Activated effector memory CD4-positive, alpha-beta T cell treated with Interleukin-2 at 50 U/mL for 16 hours (primary cell): ENCODE measurements at places on chromosomes 16 and 17.

GRCh38 chr17:30318155-30318554 lies 15.7 kb downstream of the TMIGD1 start:
- no peak for DNase-seq

DNA sequence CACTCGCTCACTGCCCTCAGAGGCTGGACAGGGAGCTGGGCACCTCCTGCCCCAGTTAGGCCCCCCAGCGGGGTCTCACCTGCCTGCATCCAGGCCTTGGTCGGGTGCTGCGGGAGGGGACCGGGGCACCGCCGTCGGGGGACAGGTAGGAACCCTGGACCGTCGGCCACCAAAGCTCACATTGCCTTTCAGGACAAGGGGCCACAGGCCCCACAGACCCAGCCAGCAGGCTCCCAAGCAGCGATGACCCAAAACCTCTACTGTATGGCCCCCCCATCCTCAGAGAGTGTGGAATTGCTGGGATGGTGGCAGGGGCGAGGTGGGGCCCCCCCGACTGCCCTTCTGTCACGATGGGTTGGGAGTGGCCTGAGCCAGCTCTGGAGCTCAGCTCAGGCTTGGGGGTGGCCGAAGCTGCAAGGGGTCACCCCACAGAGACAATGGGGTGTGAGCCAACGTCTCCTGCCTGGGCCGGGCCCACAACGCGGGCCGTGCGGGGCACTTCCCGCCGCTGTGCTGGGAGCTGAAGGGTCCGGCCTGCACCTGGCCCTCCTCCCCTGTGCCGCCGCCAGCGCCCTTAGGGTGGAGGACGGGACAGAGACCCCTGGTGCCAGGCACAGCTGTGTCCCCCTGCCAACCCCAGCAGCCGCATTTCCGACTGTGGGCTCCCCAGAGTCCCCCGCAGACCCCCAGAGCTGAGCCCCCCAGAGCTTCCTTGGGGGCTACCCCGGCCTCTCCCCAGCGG lies 498 bp downstream of the IGFALS start:
- no peak for DNase-seq

- DNase-seq, result no peak
These were observed 283.6 kb upstream of the SALL1 start for GRCh38 chr16:51434567-51435198.

GRCh38 chr16:49049191-49049590 lies 232.4 kb downstream of the CBLN1 start:
- DNase-seq, result no peak

DNA sequence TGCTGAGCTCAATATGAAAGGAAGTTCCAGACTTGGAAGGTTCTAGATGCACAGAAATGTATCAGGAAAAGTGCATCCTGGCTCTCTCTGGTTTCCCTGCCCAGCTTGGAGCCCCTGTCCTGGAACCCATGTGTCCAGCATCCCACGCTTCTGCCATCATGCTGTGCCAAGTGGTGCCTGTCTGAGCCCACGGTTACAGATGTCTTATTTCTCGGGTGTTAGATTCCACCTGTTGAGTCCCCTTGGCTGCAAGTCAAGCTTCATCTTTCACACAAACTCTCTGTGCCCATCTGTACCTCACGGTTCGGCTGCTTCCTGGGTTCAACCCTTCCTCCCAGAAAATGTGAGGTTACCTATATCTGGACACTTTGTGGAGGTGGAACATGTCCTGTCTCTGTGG lies 22.5 kb downstream of the OR1D5 start:
- DNase-seq, result no peak

DNA sequence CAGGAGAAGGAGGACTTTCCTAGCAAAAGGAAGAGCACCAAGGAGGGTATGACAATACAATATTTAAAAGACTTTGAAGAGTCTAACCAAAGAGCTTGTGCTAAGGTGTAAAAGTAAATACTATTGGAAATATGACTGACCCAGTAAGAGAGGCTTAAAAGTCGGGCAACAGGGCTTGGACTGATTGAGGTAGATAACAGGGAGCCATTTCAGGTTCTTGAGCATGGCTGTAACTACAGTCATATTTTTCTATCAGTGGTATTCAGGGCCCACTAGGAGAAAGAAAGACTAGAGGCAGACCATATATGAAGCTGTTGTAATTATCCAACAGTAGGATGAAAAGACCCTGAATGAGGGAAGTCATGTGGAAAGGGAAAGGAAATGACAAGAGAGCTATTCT lies 62.3 kb downstream of the SMURF2 start:
- no peak for DNase-seq

DNA sequence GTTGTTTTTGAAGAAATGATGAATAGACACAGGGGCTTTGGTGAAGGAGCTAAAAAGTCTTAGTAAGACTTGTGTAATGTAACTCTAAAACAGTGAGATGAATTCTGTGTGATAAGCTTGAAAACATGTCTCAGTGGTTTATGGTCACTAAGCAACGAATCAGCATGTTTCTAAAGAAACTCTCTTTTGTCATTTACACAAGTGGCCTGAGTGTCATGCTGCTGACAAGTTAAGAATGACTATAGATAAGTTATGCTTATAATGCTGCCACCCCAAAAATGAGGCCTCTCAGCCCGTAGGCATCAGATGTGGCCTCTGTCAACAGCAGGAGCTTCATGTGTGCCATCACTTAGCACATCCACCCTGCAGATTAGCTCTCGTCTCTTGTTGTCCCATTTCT lies 8.7 kb downstream of the COX10 start:
- no peak for DNase-seq

DNA sequence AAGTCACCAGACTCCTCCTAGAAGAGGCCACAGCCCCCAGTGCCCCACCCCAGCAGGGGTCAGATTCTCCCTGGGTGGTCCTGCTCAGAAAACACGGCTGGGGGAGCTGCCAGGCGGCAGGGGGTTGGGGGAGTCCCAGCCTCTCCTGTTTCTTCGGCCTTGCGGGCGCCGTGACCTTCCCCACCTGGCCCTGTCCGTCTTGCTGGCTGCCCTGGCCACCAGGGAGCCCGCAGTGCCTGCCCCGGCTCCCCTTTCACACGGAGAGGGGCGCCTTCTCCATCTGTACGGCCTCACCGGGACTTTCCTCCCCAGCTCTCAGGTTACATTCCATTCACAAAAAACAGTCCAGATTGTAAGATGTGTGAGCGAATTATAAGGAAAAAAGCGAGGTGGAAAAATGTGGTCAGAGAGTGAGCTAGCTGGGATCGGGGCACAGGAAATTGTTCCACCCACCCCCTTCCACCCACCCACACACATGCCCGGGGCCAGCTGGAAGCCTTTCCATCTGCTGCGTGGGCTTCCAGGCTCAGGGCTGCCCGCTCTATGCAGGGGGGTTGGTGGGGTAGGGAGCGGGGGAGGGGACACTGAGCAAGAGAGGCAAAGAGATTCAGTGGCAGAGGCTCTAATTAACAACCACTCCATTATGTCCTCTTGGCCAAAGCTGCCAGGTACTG lies 14.6 kb upstream of the CIBAR2 start:
- no peak for DNase-seq

DNA sequence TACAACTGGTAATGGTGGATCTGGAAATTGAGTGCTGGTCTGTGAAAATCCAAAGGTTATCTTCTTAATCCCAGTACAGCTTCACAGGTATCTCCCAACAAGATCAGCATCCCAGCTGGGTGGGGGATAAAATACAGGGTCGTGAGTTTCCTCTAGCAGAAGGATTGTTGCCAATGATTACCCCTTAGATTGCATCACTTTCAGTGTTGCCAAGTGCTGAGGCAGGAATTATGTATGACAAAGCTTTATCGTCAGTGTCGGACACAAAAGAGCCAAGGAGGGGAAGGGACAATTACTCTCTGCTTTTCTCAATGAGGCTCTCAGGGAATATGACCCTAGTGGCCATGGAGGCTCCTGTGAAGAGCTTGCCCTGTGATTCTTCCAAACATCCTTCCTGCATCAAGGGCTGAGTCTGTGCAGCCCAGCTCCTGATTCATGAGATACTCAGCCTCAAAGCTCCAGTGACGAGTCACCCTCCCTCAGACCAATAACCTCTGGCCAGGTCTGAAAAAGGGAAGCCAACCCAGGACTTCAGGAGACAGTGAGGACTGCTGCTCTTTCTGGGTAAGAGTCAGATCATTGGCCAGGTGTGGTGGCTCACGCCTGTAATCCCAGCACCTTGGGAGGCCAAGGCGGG lies 15.0 kb downstream of the OR1F1 start:
- no peak for DNase-seq

DNA sequence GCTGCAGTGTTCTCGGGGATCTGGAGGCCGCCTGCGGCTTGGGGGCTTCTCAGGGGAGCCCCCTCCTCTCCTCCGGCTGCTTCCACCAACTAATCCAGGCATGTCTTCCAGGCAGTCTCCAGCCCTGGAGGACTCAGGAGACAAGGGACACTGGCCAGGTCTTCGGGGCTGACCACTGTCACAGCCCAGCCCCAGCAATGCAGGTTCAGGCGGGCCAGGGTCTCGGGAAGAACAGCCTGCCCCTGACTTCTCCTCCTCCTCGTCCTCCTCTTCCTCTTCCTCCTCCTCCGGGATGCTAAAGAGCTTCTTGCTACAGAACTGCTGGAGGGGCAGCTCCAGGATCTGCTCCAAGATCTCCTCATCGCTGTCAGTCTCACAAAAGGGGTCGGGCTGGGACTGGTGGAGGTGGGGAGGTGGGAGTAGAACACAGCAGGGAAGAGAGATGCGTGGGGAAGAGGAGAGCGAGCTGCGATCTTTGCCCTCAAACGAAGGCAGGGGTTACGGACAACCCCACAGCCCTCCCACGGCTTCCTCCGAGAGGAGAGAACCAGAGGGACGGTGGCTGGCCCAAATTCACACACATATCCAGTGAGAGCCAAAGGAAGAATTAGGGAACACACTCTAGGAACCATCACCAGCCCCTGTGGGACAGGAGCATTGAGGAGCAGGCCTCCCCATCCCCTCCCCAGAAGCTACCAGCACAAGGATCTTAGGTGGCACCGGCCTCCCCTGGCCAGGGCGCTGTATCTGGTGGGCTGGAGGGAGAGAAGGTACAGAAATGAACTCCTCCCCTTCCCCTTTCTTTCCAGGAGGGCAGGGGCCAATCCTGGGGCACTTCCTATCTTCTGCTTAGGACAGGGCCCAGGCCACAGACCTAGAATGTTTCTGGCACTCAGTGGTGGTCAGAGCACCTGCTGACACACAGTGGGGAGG lies 19.3 kb downstream of the TSPOAP1 start:
- DNase-seq, result no peak

GRCh38 chr16:12178251-12178990 lies 201.9 kb downstream of the SNX29 start:
- no peak for DNase-seq

DNA sequence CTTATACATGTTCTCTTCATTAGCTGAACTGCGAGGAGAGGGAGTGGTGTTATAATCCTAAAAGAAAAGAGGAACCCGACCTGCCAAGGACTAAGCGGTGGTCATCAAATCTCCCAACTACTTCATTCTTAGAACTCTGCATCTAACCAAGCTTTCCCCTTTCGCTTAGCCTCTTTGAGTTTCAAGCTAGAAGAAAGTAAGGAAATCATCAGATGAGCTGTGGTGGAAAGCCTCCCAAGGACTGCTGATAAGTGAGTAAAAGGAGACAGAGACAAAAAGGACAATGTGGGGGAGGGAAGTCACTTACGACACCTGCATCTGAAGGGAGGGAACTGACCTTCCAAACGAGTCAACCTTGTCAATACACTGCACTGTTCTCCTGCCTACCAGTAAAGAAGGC lies 121.3 kb downstream of the TRIM37 start:
- DNase-seq, result no peak

GRCh38 chr16:72590151-72590937 lies 418.4 kb upstream of the PMFBP1 start:
- no peak for DNase-seq

- no peak for DNase-seq
These were observed 7.5 kb upstream of the BCO1 start for GRCh38 chr16:81231014-81231413.

- DNase-seq, result no peak
These were observed 773.5 kb upstream of the EEF2KMT start for GRCh38 chr16:5870886-5871691.

GRCh38 chr17:44188576-44189403 lies 2.0 kb downstream of the TMUB2 start:
- DNase-seq, result no peak

GRCh38 chr17:10105513-10106001 lies 92.8 kb downstream of the GAS7 start:
- DNase-seq, result no peak

DNA sequence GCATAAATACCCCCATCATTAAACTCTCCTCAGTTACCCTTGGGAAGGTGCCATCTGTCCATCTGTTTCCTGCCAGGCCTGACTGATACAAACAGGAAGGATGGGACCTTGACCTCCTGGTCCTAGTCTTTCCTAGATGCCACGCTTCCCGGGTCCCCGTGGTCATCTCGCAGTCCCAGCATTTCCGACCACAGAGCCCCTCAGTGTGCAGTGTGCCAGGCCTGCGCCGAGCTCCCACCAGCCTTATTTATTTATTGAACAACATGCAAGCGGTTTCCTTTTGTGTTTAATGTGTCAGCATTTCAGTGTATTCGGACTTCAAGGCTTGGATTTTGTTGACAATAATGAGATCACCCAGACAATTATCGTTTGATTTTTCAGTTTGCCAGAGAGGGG lies 45.6 kb upstream of the NKD1 start:
- no peak for DNase-seq

DNA sequence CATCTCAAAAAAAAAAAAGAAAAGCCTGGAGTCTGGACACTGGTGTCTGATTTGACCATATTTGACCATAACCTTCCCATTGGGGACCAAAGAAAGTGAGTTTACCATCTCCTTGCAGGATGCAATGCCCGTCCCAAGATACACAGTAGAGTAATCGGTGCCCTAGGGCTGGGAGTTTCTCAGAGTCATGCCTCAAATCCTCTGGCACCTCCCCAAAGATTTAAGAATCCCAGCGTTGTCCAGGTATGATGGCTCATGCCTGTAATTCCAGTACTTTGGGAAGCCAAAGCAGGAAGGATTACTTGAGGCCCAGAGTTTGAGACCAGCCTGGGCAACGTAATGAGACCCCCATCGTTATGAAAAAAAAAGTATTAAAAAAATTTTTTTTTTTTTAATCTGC lies 5.0 kb downstream of the PITPNM3 start:
- DNase-seq, result no peak

DNA sequence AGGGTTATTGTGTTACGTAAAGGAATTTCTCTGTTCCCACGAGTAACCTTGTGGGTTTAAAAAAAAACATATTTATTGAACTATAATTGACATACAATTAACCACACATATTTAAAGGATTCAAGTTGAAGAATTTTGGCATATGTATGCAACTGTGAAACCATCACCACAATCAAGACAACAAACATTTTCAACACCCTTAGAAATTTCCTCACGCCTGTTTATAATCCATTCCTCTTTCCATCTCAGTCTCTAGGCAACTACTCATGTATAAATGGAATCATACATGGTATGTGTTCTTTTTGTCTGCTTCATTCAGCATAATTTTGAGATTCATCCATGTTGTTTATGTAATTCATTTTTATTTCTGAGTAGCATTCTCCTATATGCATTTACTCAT lies 104.0 kb downstream of the MRTFB start:
- DNase-seq, result no peak

- no peak for DNase-seq
These were observed 169.7 kb upstream of the ZFHX3 start for GRCh38 chr16:73217654-73218053.

DNA sequence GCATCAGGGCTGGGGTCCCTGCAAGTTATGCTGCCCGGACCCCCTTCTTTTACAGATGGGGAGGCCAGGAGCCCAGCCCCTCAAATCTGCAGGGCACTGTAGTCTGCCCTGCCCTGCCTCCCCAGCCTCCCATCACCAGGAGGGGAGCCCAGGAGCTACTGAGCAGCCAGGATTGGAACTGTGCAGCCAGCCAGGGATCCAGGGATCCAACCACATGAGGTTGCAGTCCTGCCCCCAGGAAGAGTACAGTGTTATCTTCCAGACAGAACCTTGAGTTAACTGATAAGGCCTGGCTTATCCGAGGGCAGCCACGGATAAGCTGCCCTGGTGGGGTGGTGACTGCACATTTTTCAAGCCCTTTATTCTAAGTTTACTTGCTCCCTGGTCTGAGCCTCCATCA lies 11.4 kb upstream of the NDRG4 start:
- DNase-seq, result no peak
